ENCODE measurements at places on chromosomes 3 and 15. TPM values are rescaled to one million over a fixed set of nuclear protein-coding genes. Genes with fewer than 3 reads are reported as not detected.
A peak's percentile ranks its signal among the peaks of the same experiment; 100 is the strongest.

The RBMS3 gene
- 67.2 TPM for total RNA-seq

DNA sequence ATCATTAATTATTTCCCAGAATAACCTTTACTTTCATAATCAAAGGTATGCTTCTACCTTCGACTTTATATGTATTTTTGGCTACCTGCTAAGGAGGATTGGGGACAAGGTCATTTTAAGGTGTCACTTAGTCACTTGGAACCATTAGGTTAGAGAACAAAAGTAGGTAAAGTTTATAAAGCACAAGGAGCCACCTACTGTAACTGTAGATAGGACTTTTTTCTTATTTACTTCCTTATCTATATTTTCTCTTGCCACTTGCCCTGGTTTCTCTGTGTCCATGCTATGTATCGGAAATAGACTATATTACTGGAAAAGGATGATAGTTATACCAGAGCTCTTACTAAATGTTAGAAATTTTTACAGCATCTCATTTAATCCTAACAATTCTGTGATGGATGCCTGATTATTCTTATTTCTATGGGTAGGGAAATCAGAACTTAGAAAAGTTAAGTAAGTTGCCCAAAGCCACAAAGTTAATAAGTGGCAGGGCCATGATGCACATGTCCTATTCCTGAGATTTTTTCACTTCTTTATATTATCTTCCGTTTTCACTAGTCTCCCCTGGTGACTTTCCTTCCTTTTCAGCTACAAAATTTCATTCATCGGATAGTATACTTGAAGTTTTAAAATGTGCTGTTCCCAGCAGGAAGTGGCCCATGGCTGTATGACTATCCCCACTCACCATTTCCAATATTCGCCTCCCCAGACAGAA lies 132.5 kb downstream of the CMSS1 start:
- no peak overlapping the region for H3K4me3 ChIP-seq
- no peak overlapping the region for H3K27ac ChIP-seq

- H3K27ac ChIP-seq: no peak overlapping the region
- H3K27me3 ChIP-seq: no peaks in the 10 kb centered on the region
- no peaks in the 10 kb centered on the region for H3K36me3 ChIP-seq
- no peak for DNase-seq
- H3K4me3 ChIP-seq: no peak overlapping the region
- no peaks in the 10 kb centered on the region for H3K4me1 ChIP-seq
These were observed 110.0 kb upstream of the CDIN1 start for GRCh38 chr15:36469311-36469966.

The NAALADL2 gene
- 5.5 TPM for total RNA-seq

DNA sequence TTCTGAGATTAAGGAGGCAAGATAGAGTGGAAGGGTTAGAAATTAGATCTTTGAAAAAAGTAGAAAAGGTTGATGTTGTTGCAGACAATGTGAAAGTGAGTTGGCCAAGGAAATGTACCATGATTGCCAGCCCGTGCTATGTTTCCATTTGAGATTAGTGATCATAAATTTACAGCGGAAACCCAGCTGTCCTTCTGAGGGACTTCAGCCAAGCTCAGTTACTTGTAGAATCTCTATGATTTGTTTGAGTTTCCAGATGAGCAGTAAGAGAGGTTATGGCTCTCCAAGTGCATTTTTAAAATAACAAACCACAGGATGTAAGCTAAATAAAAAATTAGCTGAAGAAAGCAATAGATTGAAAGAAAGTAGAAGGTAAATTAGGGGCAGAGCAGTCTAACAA lies 54.2 kb upstream of the RBMS3 start:
- H3K27me3 ChIP-seq: no peaks in the 10 kb centered on the region
- no peaks in the 10 kb centered on the region for H3K36me3 ChIP-seq
- DNase-seq: no peak
- no peak overlapping the region for H3K27ac ChIP-seq

DNA sequence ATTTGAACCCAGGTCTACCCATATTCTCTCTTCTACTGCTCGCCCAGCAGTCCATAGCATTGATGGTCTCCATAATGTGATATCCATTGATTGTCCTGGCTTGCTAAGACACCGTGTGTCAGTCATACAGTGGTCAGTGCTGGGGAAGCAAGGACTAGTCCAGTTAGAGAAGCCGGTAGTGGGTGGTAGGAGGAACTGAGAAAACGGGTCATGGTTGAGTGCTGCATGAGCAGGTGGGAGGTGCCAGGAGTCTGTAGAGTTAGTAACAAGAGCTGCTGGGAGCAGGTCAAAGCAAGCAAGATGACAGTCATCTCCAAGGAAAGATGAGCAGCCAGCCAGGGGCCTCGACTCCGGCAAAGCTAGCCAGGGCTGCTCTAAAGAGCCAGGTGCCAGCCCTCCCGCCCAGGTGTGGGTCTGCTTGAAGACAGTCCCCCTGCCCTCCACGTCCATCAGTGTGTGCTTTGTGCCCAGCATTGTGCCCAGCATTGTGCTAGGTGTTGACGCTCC lies 29.5 kb upstream of the USP3 start:
- peaks cover 7% of the 10 kb centered on the region for H3K4me1 ChIP-seq
- no peak overlapping the region for H3K27ac ChIP-seq
- no peak for DNase-seq
- no peaks in the 10 kb centered on the region for H3K27me3 ChIP-seq
- H3K36me3 ChIP-seq: no peaks in the 10 kb centered on the region

DNA sequence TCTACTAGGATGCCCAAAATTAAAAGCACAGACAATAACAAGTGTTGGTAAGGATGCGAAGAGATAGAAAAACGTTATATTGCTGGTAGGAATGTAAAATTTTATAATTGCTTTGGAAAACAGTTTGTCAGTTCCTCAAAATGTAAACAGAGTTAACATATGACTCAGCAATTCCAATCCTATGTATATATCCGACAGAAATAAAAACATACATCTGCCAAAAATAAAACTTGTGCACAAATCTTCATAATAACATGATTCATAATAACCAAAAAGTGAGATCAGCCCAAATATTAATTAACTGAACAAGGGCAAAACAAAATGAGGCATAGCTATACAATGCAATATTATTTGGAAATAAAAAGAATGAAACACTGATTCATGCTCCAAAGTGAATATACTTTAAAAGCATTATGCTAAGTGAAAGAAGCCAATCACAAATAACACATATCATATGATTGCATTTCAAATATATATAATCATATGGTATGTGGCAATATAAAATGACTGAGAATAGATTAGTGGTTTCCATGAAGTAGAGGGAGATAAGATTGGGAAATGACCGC lies 609.3 kb downstream of the IGSF11 start:
- no peak overlapping the region for H3K27ac ChIP-seq
- H3K27me3 ChIP-seq: no peaks in the 10 kb centered on the region
- H3K4me3 ChIP-seq: no peak overlapping the region
- DNase-seq: no peak
- no peaks in the 10 kb centered on the region for H3K36me3 ChIP-seq

- no peaks in the 10 kb centered on the region for H3K27me3 ChIP-seq
- DNase-seq: no peak
- H3K4me3 ChIP-seq: no peak within 1 kb of the TSS
- H3K4me1 ChIP-seq: peaks cover 9% of the 10 kb centered on the region
These were observed at the start of gene TLR9 for GRCh38 chr3:52225452-52226228. TSS of gene TLR9 (minus strand) at chr3:52225645. CDS start at chr3:52225529, 116 bp downstream.

DNA sequence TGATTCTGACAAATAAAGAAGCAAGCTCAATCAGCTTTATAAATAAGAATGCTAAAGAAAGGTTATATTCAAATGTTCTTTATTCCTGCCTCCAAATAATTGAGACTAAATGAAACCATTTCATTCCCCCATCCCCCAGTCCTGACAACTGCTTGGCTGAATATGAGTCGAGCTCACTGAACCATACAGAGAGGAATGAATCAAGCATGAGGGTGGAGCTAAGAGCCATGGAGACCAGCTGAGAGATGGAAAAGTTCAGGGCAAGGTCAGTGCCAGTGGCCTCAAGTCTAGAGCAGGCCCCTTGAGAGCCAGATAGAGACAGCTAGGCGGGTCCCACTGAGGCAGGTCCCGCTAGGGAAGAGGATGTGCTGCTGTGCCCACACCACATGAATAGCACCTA lies 188.7 kb upstream of the EIF1B start:
- H3K27ac ChIP-seq: no peak overlapping the region
- peaks cover 3% of the 10 kb centered on the region for H3K4me1 ChIP-seq
- DNase-seq: no peak

GRCh38 chr3:193665370-193665989 lies 72.5 kb downstream of the OPA1 start:
- H3K4me3 ChIP-seq: no peak overlapping the region
- no peaks in the 10 kb centered on the region for H3K4me1 ChIP-seq
- DNase-seq: no peak

DNA sequence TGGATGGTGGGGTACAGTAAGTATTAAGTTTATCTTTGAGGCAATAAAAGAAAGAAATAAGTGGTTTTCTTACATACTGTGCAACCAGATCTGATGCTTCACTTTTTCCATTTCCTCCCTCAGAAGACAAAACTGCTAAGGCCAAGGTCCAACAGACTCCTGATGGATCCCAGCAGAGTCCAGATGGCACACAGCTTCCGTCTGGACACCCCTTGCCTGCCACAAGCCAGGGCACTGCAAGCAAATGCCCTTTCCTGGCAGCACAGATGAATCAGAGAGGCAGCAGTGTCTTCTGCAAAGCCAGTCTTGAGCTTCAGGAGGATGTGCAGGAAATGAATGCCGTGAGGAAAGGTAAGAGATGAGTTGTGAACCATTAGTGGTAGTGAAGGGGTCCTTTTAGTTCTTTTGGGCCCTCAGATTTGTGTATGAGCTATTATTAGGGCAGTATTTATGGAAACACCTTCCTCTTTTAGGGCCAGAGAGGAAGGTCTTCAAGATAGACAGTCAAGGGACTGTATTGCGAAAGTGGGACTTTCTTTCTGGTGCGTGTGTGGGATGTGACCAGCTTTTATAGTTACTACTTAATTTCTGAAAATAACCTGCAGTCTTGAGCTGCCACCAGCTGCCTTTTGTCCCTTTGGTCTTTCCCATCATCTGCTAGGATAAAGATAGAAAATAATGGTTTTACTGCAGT lies 4.6 kb downstream of the ALAS1 start:
- H3K27ac ChIP-seq: no peak overlapping the region
- no peak for DNase-seq
- no peaks in the 10 kb centered on the region for H3K27me3 ChIP-seq
- H3K4me1 ChIP-seq: peaks cover 5% of the 10 kb centered on the region
- no peak overlapping the region for H3K4me3 ChIP-seq

The SAMD7 gene
- not detected for total RNA-seq

GRCh38 chr15:56351957-56352506 lies 13.2 kb upstream of the TEX9 start:
- no peak overlapping the region for H3K27ac ChIP-seq
- H3K4me1 ChIP-seq: no peaks in the 10 kb centered on the region
- H3K36me3 ChIP-seq: no peaks in the 10 kb centered on the region
- no peak for DNase-seq
- no peak overlapping the region for H3K4me3 ChIP-seq

- no peaks in the 10 kb centered on the region for H3K36me3 ChIP-seq
- no peaks in the 10 kb centered on the region for H3K27me3 ChIP-seq
- no peak overlapping the region for H3K4me3 ChIP-seq
- no peak for DNase-seq
These were observed 140.4 kb downstream of the ZNF609 start for GRCh38 chr15:64600794-64601193.

GRCh38 chr3:48919215-48920138 lies 835 bp downstream of the ARIH2 start:
- no peak for DNase-seq
- H3K4me3 ChIP-seq: peak overlapping the region; percentile 100
- no peaks in the 10 kb centered on the region for H3K36me3 ChIP-seq
- peak overlapping the region; percentile 93 for H3K27ac ChIP-seq
- H3K4me1 ChIP-seq: peaks cover 11% of the 10 kb centered on the region

GRCh38 chr15:52670087-52670486 lies 9.1 kb downstream of the ATOSA start:
- no peak overlapping the region for H3K4me3 ChIP-seq
- H3K27ac ChIP-seq: no peak overlapping the region
- H3K4me1 ChIP-seq: no peaks in the 10 kb centered on the region
- no peak for DNase-seq
- no peaks in the 10 kb centered on the region for H3K36me3 ChIP-seq

GRCh38 chr15:53716909-53717876 lies 42.3 kb downstream of the WDR72 start:
- DNase-seq: no peak
- H3K27ac ChIP-seq: no peak overlapping the region
- H3K36me3 ChIP-seq: no peaks in the 10 kb centered on the region
- H3K4me1 ChIP-seq: no peaks in the 10 kb centered on the region
- no peak overlapping the region for H3K4me3 ChIP-seq
- H3K27me3 ChIP-seq: no peaks in the 10 kb centered on the region

The NLGN1 gene
- total RNA-seq: 4.6 TPM

The B3GALNT1 gene
- total RNA-seq: 6.4 TPM

The MME gene
- total RNA-seq: 0.56 TPM

- no peaks in the 10 kb centered on the region for H3K36me3 ChIP-seq
- no peak overlapping the region for H3K4me3 ChIP-seq
- H3K27ac ChIP-seq: no peak overlapping the region
- no peaks in the 10 kb centered on the region for H3K4me1 ChIP-seq
- H3K27me3 ChIP-seq: no peaks in the 10 kb centered on the region
These were observed 170.9 kb downstream of the AKAP13 start for GRCh38 chr15:85551221-85551832.

The RTP1 gene
- total RNA-seq: not detected

DNA sequence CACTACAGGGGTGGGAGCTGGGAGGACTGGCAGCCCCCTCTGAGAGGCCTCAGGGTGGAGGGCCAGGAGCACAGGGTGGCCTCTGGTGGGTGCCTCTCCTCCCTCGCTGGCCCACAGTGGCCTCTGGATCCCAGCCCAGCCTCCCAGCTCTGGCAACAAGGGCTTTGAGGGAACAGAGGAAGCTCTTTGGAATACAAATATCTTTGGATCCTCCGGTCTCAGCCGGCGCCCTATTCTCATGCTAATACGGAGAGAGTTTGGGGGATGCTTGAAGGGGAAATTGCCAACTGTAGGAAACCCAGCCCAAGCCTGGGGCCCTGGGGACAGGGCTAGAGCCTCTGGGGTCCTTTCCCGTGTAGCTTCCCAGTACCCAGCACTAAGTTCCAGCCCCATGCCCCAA lies 33.4 kb upstream of the INSYN1 start:
- DNase-seq: peak; percentile 54
- H3K27ac ChIP-seq: no peak overlapping the region
- no peaks in the 10 kb centered on the region for H3K36me3 ChIP-seq
- H3K4me3 ChIP-seq: no peak overlapping the region

The CCDC39 gene
- total RNA-seq: not detected

DNA sequence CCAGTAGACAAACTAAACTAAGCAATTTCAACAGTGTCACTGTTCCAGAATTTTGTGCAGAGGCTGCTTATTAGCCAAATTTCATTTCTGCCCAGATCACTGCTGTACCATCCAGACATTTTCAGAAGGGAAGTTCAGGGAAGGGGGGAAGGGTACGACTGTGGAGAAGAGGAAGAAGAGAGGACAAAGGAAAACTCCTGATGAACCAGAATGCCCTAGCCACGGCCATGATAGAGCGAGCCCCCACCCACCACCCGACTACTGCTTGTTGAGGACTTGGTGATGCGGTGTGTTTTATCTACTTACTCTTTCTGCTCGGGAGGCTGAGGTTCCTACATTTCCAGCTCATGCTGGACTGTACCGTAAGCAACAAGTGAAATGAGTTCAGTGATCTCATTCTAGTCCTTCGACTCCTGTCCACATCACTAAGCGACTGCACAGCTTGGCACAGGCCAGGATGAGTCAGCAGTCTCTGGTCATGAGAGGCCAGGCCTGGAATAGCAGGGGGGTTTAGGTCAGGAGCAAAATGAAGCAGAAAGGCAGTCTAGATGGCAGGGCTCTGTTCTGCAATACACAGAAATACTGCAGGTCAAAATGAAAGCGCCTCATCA lies 330.8 kb downstream of the TIGIT start:
- peak overlapping the region; percentile 34 for H3K4me3 ChIP-seq
- DNase-seq: peak; percentile 95
- no peaks in the 10 kb centered on the region for H3K27me3 ChIP-seq
- H3K4me1 ChIP-seq: peaks cover 8% of the 10 kb centered on the region

Measured in ovary (tissue), 10 donors.